ENCODE measurements at places on chromosomes 2 and 18. TPM values are rescaled to one million over a fixed set of nuclear protein-coding genes. Genes with fewer than 3 reads are reported as not detected.

The FOXD4L1 gene
- total RNA-seq, result not detected

The CYP20A1 gene
- 12.2 TPM for total RNA-seq

The TMEFF2 gene
- not detected for total RNA-seq

The CKAP2L gene
- total RNA-seq, result 50.8 TPM

The CFAP65 gene
- not detected for total RNA-seq

The MOGAT1 gene
- total RNA-seq, result not detected

The G6PC2 gene
- total RNA-seq, result not detected

The CBLN2 gene
- not detected for total RNA-seq

The MYL1 gene
- not detected for total RNA-seq

The ACADL gene
- not detected for total RNA-seq

The GPR17 gene
- total RNA-seq, result not detected

Measured in activated naive CD4-positive, alpha-beta T cell treated with anti-CD3 and anti-CD28 coated beads for 36 hours (primary cell).